ENCODE measurements at places on chromosomes 3 and 15.
A peak's percentile ranks its signal among the peaks of the same experiment; 100 is the strongest.

GRCh38 chr3:166104938-166105337 is 267.7 kb upstream of the BCHE start:
- no peak for DNase-seq

GRCh38 chr3:140447136-140447535 is 230.7 kb upstream of the TRIM42 start:
- no peak for DNase-seq

GRCh38 chr3:106332884-106333283 is 464.1 kb upstream of the CBLB start:
- peak; percentile 37 for DNase-seq

DNA sequence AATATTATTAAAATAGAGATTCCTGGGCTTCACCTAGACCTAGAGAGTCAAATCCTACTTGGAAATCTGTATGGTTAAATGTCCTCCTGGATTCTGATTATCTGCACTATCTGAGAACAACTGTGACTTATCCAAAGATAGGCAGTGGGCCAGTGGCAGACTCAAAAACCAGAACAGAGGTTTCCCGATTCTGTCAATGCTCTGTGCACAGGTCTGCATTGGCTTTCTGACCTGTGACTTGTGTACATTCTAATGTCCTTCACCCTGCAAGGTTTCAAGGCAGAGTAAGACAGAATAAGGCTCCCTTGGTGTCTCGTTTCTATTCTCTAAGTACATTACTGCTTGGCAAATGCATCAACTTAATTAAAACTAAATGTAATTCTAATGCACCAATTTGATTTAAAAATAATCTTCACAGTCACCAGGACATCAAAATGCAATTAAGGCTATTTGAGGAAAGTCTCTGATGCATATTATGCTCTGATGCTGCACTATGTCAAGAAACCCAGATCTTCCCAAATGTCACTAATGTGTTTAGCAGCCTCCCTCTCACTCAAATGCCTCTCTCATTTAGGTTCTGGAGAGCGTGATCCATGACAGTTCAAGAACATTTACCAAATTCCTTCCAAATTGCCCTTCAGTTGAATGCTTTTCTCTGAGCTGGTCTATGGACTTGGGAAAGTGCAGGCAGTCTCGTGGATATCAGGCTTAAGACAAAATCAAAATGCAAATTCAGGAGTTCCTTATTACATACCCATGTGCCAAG is 140.1 kb downstream of the STAC start:
- no peak for DNase-seq

GRCh38 chr15:73686781-73687256 is 2.6 kb downstream of the CD276 start:
- DNase-seq: no peak

Data from activated CD8-positive, alpha-beta memory T cell treated with anti-CD3 and anti-CD28 coated beads for 48 hours (primary cell).